ENCODE measurements at places on chromosomes 4 and X. TPM values are rescaled to one million over a fixed set of nuclear protein-coding genes. Genes with fewer than 3 reads are reported as not detected.

The MAGEA2 gene
- total RNA-seq = not detected

The ACSL4 gene
- total RNA-seq = 34.9 TPM

The TASL gene
- total RNA-seq = 0.13 TPM

The OTC gene
- 0.23 TPM for total RNA-seq

The LINC00632 gene
- total RNA-seq = 12.6 TPM

The EDA2R gene
- 2.8 TPM for total RNA-seq

The SSX4 gene
- not detected for total RNA-seq

The HERC5 gene
- 4.0 TPM for total RNA-seq

The CTBP1 gene
- total RNA-seq = 187 TPM

The EPHA5 gene
- 0.58 TPM for total RNA-seq

The CORIN gene
- 3.3 TPM for total RNA-seq

The UGT2B15 gene
- not detected for total RNA-seq

The CYTL1 gene
- total RNA-seq = 1.2 TPM

The TMSB15B gene
- total RNA-seq = 10.8 TPM

The AMBN gene
- not detected for total RNA-seq

The PF4V1 gene
- not detected for total RNA-seq

DNA sequence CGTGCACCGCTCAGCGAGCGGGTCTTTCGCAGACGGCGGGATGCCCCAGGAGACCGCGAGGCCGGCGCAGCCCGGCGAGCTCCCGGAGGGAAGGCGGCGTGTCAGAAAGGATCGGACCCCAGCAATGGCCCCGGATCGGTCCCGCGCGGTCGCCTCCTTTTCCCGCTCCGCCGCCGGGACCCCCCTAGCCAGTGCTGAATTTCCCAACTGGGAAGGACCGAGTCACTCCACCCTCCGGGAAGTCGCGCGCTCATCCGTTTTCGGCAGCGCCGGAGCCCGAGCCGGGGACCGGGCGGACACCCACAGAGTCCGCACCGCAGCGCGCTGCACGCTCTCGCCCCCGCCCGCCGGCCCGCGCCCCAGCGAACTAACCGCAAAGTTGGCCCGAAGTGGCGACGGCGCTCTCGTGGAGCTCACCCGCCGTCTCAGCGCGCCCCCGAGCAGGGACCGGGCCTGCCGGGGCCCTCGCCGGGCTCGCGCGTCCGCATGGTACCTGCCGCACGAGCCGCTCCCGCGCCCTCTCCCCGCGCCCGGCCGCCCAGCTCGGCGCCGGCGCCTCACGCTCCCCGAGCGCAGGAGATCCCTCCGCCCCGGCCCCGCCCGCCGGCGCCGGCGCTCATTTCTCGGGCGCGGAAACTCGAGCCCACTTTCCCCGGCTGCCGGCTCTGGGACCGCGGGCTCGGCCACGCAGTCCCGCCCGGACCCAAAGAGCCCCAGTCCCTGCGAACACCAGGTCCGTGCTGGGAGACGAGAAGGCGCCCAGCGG is at the start of gene FAT1:
Gene FAT1, minus strand, starts transcription at position 565 of the 766 bp plus-strand sequence. CDS start 14,029 bp downstream, outside the sequence.
- DNase-seq = no peak

GRCh38 chr4:184329659-184330400 is 112.2 kb upstream of the ENPP6 start:
- no peak for DNase-seq

GRCh38 chr4:41141900-41142299 is 72.4 kb downstream of the APBB2 start:
- DNase-seq = no peak

GRCh38 chrX:50988649-50989048 is 78.1 kb downstream of the BMP15 start:
- DNase-seq = no peak

DNA sequence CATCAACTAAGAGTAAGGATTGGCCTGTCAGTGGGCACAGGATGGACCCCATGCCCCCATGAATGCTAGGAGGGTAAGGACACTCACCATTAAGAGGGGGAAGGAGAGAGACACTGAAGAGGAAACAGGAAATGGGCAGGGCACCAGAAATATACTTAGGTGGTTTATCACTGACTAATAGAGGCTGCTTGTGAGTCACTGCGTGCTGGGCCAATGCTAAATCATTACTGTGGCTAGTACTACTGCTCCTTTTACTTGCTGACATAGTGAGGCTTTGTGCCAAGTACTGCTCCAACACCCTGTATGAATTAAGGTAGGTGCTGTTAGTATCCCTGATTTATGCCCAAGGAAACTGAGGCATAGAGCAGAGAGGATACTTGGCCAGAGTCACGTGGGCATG is 130.4 kb upstream of the FRMPD4 start:
- no peak for DNase-seq

GRCh38 chr4:114921790-114922591 is 191.4 kb downstream of the NDST4 start:
- no peak for DNase-seq

GRCh38 chr4:108979759-108980158 is 216.9 kb upstream of the ETNPPL start:
- DNase-seq = no peak

- DNase-seq = no peak
Observed at GRCh38 chrX:24981030-24981429, 34.7 kb downstream of the ARX start.

- DNase-seq = no peak
Observed at GRCh38 chr4:67167849-67168248, 377.5 kb downstream of the CENPC start.

DNA sequence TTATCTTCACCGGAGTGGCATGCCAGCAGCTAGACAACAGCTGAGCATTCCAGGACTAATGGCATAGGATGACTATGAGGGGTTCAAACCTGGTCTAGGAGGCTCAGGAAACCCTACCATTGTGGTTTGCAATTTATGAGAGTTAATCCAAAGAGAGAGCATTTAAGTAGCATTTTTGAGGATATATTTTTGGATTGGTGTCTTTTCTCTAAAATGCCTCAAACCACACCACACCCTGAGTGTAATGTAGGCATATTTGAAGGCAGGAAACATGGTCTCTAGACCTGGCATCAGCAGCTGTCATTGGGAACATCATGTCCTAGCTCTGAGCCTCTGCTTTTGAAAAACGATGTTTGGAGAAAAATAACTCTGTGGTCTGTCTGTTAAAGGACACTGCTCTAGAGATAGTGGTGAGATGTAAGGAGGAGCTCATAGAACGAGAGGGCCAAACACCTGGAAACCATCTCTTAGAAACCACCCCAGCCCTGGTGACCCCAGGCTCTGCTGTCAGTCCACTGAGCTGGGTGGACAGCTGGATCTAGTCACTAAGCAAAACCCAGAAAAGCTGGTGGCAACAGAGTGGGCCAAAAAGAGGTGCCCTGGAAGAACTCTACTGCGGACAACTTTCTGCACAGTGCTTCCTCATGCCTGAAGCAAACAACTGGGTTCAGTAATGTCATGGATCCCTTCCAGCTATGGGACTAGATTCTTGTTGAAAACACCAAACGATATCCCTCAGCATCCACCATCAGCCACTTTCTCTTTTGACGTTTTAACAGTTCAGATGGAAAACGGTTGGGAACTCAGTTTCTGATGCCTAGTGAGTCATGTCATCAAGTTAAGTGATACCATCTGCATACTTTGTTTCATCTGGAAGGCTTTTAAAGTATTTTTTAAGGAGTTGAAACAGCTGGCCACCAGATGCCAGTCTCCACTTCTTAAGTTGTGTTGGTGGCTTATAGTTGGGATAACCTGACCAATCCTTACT is 100.2 kb upstream of the C1QTNF7 start:
- no peak for DNase-seq

- DNase-seq = no peak
Observed at GRCh38 chr4:17654701-17655100, 40.3 kb downstream of the MED28 start.

- DNase-seq = no peak
Observed at GRCh38 chr4:109547394-109547793, 12.7 kb upstream of the MCUB start.

- DNase-seq = no peak
Observed at GRCh38 chr4:112650332-112650731, 13.4 kb downstream of the LARP7 start.

- no peak for DNase-seq
Observed at GRCh38 chr4:22607382-22607781, 85.4 kb upstream of the GBA3 start.

- no peak for DNase-seq
Observed at GRCh38 chrX:68186552-68187262, 246.6 kb downstream of the OPHN1 start.

GRCh38 chrX:151875270-151876026 is 37.2 kb upstream of the MAGEA4 start:
- DNase-seq = no peak

- no peak for DNase-seq
Observed at GRCh38 chr4:155304375-155304774, 72.4 kb downstream of the MAP9 start.

DNA sequence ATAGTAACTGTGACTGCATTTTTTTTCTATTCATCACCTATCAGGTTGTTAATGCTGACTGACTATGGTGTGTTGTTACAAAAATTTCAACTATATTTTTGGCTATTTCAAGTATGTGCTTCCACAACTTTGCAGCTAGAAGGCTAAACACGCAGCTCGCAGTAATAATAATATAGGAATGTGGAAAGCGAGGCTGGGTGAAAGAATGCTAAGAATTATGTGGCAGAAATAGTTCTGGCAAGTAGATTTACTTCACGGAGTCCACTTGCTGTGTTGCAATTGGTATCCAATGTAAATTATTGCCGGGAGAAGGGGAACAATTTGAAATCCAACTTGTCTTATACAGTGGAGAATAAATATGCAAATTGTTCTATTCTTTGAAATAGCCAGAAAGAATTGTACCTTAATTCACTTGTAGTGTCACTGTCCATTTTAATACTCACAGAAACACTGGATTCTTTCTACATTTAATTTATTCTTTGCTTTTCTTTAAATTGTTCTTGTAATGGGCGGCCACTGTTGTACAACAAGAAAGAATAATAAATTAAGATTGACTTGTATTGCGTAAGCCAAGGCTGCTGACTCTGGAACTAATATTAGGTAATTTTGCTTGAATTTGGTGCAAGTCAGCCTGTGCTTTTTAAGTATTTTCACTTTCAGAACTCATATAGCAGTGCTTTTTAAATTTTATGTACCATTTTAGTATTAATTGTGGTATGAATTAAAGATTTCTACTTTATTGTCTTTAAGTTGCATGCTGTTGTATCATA is 154.9 kb downstream of the FRMPD4 start:
- DNase-seq = no peak

GRCh38 chr4:123412091-123412505 is 15.5 kb downstream of the SPRY1 start:
- no peak for DNase-seq

DNA sequence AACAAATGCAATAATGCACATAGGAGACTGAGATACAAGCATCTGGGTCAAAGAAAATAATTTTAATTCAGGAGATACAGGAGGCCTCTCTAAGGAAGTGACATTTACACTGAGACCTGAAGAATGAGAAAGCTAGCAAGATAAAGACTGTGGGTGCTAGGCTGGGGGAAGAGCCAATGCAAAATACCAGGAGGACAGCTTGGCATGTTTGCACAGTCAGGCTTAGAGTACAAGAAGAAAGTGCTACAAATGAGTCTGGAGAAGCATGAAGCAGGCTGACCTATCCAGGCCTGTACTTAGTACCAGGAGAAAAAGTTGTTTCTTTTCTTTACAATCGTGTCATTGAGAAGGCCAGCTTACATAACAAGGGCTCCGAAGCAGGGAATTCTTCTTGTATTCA is 56.9 kb downstream of the GABRB1 start:
- DNase-seq = no peak

DNA sequence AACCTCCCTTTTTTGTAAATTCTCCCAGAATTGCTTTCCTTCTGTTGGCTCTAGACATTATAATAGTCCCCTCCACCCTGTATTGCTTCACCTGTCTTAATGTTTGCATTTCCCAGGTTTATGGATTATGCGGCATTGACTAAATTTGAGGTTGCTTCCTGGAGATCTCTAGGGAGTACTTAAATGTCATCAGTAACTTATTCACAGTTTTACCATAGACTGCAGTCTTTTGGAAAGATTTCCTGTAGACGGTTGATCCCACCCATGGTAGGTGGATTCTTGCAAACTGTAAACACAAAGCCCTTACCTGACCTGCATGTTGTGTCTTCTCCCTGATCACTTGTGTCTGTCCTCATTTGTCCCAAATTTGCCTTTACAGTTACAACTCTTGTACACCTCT is 6.2 kb upstream of the NOX1 start:
- no peak for DNase-seq

- DNase-seq = no peak
Observed at GRCh38 chr4:186249785-186250754, 15.9 kb upstream of the F11 start.

DNA sequence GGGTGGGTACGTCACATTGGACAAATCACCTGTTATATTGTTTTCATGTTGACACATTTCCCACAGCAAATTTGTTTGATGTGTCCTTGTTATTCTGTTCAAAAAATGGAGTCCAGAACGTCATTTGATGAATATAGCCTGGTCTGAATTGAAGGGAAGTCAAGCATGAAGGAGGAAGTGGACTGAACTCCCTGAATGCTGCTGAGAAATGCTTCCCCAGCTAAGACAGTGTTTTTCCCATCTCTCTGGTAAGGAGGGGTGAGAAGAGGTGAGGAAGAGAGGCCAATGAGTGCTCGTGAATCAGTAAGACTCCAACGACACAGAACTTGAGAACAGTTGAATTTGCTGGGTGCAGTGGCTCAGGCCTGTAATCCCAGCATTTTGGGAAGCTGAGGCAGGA is 127.4 kb downstream of the RBM47 start:
- no peak for DNase-seq

DNA sequence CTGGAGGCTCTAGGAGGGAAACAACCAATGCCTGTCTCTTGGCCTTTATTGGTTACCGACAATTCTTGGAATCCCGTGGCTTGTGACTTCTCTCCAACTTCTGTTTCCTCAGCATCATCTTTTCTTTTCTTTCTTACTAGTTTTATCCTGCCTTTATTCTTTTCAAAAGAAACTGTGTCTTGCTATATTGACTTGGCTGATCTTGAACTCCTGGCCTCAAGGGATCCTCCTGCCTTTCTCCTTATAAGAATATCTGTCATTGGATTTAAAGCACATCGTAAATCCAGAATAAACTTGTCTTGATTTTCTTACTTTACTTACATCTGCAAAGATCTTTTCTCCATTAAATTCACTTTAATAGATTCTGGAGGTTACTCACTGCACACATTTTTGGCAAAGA is 49.9 kb upstream of the UGT2B10 start:
- no peak for DNase-seq

- no peak for DNase-seq
Observed at GRCh38 chr4:41307638-41308037, 50.9 kb downstream of the UCHL1 start.

- DNase-seq = no peak
Observed at GRCh38 chr4:81521708-81522107, 50.0 kb upstream of the RASGEF1B start.
